Adrenal gland (tissue), 19 donors: ENCODE measurements at places on chromosomes 4 and X. TPM values are rescaled to one million over a fixed set of nuclear protein-coding genes. Genes with fewer than 3 reads are reported as not detected.

PSAPL1 gene
- not detected for total RNA-seq

FRMPD4 gene
- total RNA-seq: not detected

ZDHHC15 gene
- 2.3 TPM for total RNA-seq

USP26 gene
- not detected for total RNA-seq

PRDX4 gene
- 527 TPM for total RNA-seq

RAP1GDS1 gene
- total RNA-seq: 23.7 TPM

RAB39B gene
- 0.71 TPM for total RNA-seq

GRCh38 chr4:72846280-72847111, 223.0 kb downstream of the COX18 start:
- H3K36me3 ChIP-seq: no peaks in the 10 kb centered on the region
- H3K4me3 ChIP-seq: no peak overlapping the region
- no peak overlapping the region for H3K27ac ChIP-seq
- no peaks in the 10 kb centered on the region for H3K27me3 ChIP-seq

GRCh38 chrX:10636337-10636736, 16.0 kb upstream of the MID1 start:
- peak; percentile 68 for DNase-seq
- no peaks in the 10 kb centered on the region for H3K36me3 ChIP-seq
- H3K27ac ChIP-seq: no peak overlapping the region

- H3K27ac ChIP-seq: no peak overlapping the region
- peak; percentile 2 for DNase-seq
- H3K4me3 ChIP-seq: no peak overlapping the region
- H3K36me3 ChIP-seq: no peaks in the 10 kb centered on the region
- H3K4me1 ChIP-seq: no peaks in the 10 kb centered on the region
Measured at GRCh38 chr4:104421566-104421965, 73.1 kb downstream of the CXXC4 start.

- H3K36me3 ChIP-seq: no peaks in the 10 kb centered on the region
- H3K27ac ChIP-seq: no peak overlapping the region
- H3K4me1 ChIP-seq: no peaks in the 10 kb centered on the region
- no peaks in the 10 kb centered on the region for H3K27me3 ChIP-seq
Measured at GRCh38 chrX:116749943-116750342, 287.2 kb upstream of the CT83 start.

- H3K27ac ChIP-seq: no peak overlapping the region
- no peaks in the 10 kb centered on the region for H3K36me3 ChIP-seq
- H3K27me3 ChIP-seq: no peaks in the 10 kb centered on the region
- no peak overlapping the region for H3K4me3 ChIP-seq
Measured at GRCh38 chr4:148151806-148152205, 290.4 kb downstream of the NR3C2 start.

GRCh38 chrX:21708116-21708515, 49.8 kb downstream of the SMPX start:
- H3K4me1 ChIP-seq: no peaks in the 10 kb centered on the region
- no peak overlapping the region for H3K4me3 ChIP-seq
- no peaks in the 10 kb centered on the region for H3K27me3 ChIP-seq

DNA sequence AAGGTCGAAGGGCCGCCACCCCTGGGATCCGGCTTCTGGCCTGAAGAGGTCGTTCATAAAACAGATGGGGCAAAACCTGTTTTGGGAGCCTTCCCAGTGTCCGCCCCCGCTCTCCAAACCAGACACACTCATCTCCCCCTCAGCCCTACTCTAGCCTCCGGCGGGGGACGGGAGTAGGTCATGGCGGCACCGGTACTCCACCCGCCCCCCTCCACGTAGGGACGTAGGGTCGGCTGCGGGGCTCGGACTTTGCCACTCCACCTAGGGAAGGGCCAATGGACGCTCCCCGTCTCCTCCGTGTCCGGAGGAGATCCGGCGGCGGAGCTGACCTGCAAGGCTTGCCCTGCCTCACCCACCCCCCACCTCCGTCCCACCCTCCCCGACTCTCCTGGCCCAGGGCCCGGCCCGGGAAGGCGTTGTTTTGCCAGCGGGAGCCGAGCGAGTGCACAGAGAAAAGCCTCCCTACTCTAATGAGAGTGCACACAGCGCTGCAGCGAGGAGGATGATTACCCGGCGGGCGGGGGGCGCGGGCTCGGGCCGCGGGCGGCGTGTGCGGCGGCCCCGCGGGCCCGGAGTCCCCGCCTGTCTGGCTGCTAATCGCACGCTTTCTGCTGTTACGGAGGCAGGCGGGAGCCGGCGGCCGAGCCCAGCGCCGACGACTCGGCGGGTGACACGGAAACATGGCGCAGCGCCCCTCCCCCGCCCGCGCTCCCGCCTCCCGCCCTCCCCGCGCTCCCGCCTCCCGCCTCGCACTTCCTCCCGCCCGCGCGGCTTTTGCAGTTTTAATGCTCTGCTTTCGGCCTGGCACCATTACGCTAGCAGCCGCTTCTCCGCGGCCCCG, 8.3 kb upstream of the BCOR start:
- peak; percentile 74 for DNase-seq
- H3K4me1 ChIP-seq: peaks cover 30% of the 10 kb centered on the region
- peak overlapping the region; percentile 60 for H3K27ac ChIP-seq
- H3K4me3 ChIP-seq: no peak overlapping the region
- H3K27me3 ChIP-seq: peaks cover 55% of the 10 kb centered on the region

DNA sequence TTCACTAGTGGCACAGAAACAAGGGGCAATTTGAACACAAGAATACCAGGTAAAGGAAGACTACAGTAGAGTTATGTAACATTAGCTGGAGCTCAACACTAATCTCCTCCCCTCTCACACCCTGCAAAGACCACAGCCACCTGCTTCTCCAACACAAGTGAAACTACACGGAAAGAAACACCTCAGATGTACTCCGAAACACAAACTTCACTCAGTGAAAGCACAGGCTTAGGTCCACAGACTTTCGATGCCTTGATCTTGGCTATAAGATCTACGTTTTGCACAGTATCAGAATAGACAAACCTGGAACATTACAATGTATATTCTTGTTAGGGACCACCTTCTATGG, 7.6 kb downstream of the ACSL1 start:
- H3K27ac ChIP-seq: no peak overlapping the region
- H3K4me3 ChIP-seq: no peak overlapping the region
- peaks cover 43% of the 10 kb centered on the region for H3K4me1 ChIP-seq
- H3K27me3 ChIP-seq: no peaks in the 10 kb centered on the region

DNA sequence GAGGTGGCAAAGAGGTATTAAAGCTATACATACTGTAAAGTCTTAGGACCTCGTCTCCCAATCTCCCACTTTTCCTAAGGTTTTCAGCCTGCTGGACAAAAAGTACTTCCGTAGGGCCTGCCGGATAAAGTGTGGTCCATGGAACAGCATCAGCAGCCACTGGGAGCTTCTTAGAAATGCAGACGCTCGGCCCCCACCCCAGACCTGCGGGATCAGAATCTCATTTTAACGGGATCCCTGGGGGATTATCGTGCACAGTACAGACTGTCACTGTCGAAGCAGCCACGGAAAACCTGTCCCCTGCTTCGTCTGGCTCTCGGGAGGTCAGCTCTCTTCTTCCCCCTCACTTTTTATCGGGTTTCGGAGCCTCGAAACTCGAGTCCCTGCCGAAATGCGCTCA, 802 bp downstream of the ADGRG2 start:
- no peaks in the 10 kb centered on the region for H3K36me3 ChIP-seq
- H3K4me3 ChIP-seq: no peak overlapping the region
- no peaks in the 10 kb centered on the region for H3K4me1 ChIP-seq

GRCh38 chr4:135365065-135365464, 1163.5 kb upstream of the PABPC4L start:
- no peak overlapping the region for H3K4me3 ChIP-seq
- DNase-seq: no peak
- H3K27ac ChIP-seq: no peak overlapping the region
- no peaks in the 10 kb centered on the region for H3K36me3 ChIP-seq

DNA sequence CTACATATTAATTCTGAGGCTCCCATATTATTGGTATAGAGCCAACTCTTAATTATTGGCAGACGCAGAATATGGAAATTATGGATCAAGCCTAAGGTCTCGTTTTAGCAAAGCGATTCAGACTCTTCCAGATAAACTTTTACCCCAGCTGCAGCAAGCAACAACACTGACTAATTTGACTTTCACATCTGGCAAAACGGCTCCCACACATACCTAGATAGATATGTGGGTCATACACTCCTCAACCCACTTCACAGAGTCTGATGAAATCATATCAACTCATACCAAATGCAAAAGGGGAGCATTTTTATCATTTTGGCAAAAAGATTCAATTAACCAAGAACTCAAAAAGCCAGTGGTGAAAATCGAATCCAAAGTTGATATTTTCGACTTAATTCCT, 36.3 kb upstream of the KDR start:
- peaks cover 6% of the 10 kb centered on the region for H3K27me3 ChIP-seq
- H3K27ac ChIP-seq: no peak overlapping the region
- no peak for DNase-seq
- no peaks in the 10 kb centered on the region for H3K36me3 ChIP-seq
- H3K4me3 ChIP-seq: no peak overlapping the region
- no peaks in the 10 kb centered on the region for H3K4me1 ChIP-seq

GRCh38 chr4:27775156-27775555, 914.5 kb downstream of the STIM2 start:
- H3K4me1 ChIP-seq: no peaks in the 10 kb centered on the region
- no peaks in the 10 kb centered on the region for H3K27me3 ChIP-seq
- no peaks in the 10 kb centered on the region for H3K36me3 ChIP-seq
- DNase-seq: no peak

GRCh38 chr4:48635980-48636379, 144.1 kb downstream of the FRYL start:
- no peaks in the 10 kb centered on the region for H3K36me3 ChIP-seq
- no peak overlapping the region for H3K27ac ChIP-seq
- DNase-seq: no peak
- H3K4me1 ChIP-seq: peaks cover 34% of the 10 kb centered on the region

GRCh38 chrX:63424063-63424462, 72.9 kb upstream of the SPIN4 start:
- no peaks in the 10 kb centered on the region for H3K4me1 ChIP-seq
- no peaks in the 10 kb centered on the region for H3K27me3 ChIP-seq
- H3K4me3 ChIP-seq: no peak overlapping the region
- no peaks in the 10 kb centered on the region for H3K36me3 ChIP-seq
- no peak for DNase-seq

DNA sequence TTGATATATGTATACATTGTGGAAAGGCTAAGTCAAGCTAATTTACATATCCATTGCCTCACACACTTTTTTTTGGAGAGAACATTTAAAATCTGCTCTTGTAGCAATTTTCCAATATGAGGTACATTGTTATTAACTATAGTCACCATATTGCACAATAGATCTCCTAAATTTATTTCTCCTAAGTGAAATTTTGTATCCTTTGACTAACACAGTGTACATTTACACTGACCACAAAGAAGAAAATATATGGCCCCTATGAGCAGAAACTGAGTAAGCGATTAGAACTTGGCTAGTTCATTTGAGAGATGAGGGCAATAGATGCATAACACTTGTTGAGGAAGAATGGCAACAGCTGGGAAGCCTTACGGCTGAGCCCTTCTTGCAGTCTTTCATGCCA, 20.3 kb upstream of the GUCY1B1 start:
- H3K27ac ChIP-seq: no peak overlapping the region
- no peaks in the 10 kb centered on the region for H3K27me3 ChIP-seq
- no peak for DNase-seq
- no peaks in the 10 kb centered on the region for H3K36me3 ChIP-seq
- H3K4me1 ChIP-seq: no peaks in the 10 kb centered on the region

DNA sequence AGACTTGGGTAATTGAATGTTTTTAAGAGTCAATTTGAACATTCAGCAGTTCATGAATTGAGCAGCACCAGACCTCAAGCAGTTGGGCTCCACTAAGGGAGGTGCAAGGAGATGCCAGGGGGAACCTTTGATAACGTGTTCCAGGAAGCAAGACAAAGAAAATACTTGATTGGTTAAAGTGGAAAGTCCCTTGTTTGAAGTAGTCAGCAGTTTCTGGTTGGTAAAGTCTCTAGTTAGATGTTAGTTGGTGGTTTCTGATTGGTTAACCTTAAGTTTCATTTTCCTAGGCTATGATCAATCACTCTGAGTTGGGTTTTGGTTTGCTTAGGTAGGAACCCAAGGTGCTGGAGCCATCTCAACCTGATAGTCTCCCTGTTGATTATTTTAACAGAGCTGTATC, 4.0 kb downstream of the HERC6 start:
- H3K27ac ChIP-seq: no peak overlapping the region
- no peaks in the 10 kb centered on the region for H3K36me3 ChIP-seq
- peaks cover 3% of the 10 kb centered on the region for H3K4me1 ChIP-seq
- no peak for DNase-seq
- no peak overlapping the region for H3K4me3 ChIP-seq
- H3K27me3 ChIP-seq: no peaks in the 10 kb centered on the region

DNA sequence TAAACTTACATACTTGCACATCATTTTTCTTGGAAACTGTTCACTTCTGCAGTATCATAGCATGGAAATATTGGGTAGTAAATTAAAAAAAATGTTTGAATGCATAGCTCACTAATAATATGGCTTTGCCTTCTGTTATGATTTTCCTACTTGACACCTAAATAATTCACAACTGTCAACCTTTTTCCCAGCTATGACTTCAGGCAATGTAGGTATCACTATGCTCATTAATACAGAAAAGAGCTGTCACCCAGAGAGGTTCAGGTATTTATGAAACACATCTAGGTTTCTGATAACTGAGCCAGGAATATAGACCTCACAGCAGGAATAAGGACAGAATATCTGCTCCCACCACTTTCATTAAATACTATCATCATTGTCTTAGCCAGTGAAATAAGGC, 289.5 kb downstream of the ACTRT1 start:
- no peaks in the 10 kb centered on the region for H3K4me1 ChIP-seq
- no peak overlapping the region for H3K4me3 ChIP-seq
- H3K36me3 ChIP-seq: no peaks in the 10 kb centered on the region
- H3K27ac ChIP-seq: no peak overlapping the region
- H3K27me3 ChIP-seq: no peaks in the 10 kb centered on the region

DNA sequence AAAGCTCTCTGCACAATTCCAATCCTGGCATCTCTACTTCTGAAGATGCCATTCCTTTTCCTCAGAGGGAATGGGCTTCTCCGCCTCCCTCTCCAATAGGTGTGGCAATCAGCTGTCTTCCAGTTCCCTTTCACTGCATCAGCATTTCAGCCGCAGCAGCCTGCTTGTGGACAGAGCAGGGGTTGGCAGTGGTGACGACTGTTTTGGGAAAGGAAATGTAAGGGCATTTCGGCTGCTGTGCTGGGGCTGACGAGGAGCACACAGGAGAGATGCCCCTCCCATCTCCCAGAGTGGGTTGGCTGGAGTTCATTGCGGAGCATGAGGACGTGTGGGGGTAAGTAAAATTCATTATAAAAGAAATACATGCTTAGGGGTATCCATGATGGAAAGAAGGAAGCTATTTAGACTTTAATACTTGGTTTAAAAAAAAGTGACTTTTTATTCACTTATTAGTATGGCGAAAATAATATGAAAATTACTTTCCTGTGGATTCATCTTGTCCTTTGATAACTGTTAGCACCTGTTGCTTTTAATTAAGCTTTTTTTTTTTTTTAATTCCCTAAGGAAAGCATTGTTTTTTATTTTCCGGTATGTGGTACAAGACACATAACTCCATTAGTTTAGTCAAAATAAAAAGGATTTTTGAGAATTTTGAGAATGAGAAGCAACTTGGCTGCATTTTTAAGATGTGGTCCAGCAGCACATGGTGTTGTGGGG, at the start of gene LIMCH1:
LIMCH1 (plus strand) TSS at position 141 of the 717 bp plus-strand sequence. CDS start 67,839 bp downstream, outside the sequence.
- no peaks in the 10 kb centered on the region for H3K36me3 ChIP-seq
- no peaks in the 10 kb centered on the region for H3K27me3 ChIP-seq
- peak; percentile 51 for DNase-seq
- H3K4me1 ChIP-seq: peaks cover 40% of the 10 kb centered on the region
- peak within 1 kb of the TSS; percentile 87 for H3K27ac ChIP-seq
